ENCODE measurements at places on chromosomes 3 and 15. TPM values are rescaled to one million over a fixed set of nuclear protein-coding genes. Genes with fewer than 3 reads are reported as not detected.

The RPLP1 gene
- polyA plus RNA-seq = 725 TPM

The LMAN1L gene
- not detected for polyA plus RNA-seq

The CAV3 gene
- 1.7 TPM for polyA plus RNA-seq

The SLC22A14 gene
- 0.78 TPM for polyA plus RNA-seq

The SLC28A1 gene
- polyA plus RNA-seq = not detected

The FBXW12 gene
- not detected for polyA plus RNA-seq

The CCR1 gene
- not detected for polyA plus RNA-seq

The VIPR1 gene
- 6.1 TPM for polyA plus RNA-seq

The SERINC4 gene
- not detected for polyA plus RNA-seq

The NR2E3 gene
- 1.5 TPM for polyA plus RNA-seq

The SNX33 gene
- polyA plus RNA-seq = 0.25 TPM

The CD96 gene
- not detected for polyA plus RNA-seq

The MYH15 gene
- polyA plus RNA-seq = 0.74 TPM

The TRIM42 gene
- polyA plus RNA-seq = not detected

The CAPN7 gene
- 15.4 TPM for polyA plus RNA-seq

The SPTBN5 gene
- 0.79 TPM for polyA plus RNA-seq

The CLDN11 gene
- 0.55 TPM for polyA plus RNA-seq

All from Purkinje cell (primary cell).